ENCODE measurements at places on chromosomes 4 and X. TPM values are rescaled to one million over a fixed set of nuclear protein-coding genes. Genes with fewer than 3 reads are reported as not detected.

- no peak for DNase-seq
Measured at GRCh38 chrX:51874123-51874522, 19.3 kb upstream of the MAGED1 start.

GRCh38 chr4:187125062-187125461 is 401.4 kb upstream of the FAT1 start:
- DNase-seq = no peak

GRCh38 chrX:107025545-107025944 is 25.5 kb upstream of the MORC4 start:
- DNase-seq = no peak

- no peak for DNase-seq
Measured at GRCh38 chr4:181523973-181524372, 719.2 kb upstream of the TENM3 start.

The S100G gene
- not detected for total RNA-seq

GRCh38 chrX:40003428-40004245 is 94.1 kb downstream of the BCOR start:
- no peak for DNase-seq

The C4orf50 gene
- total RNA-seq = not detected

DNA sequence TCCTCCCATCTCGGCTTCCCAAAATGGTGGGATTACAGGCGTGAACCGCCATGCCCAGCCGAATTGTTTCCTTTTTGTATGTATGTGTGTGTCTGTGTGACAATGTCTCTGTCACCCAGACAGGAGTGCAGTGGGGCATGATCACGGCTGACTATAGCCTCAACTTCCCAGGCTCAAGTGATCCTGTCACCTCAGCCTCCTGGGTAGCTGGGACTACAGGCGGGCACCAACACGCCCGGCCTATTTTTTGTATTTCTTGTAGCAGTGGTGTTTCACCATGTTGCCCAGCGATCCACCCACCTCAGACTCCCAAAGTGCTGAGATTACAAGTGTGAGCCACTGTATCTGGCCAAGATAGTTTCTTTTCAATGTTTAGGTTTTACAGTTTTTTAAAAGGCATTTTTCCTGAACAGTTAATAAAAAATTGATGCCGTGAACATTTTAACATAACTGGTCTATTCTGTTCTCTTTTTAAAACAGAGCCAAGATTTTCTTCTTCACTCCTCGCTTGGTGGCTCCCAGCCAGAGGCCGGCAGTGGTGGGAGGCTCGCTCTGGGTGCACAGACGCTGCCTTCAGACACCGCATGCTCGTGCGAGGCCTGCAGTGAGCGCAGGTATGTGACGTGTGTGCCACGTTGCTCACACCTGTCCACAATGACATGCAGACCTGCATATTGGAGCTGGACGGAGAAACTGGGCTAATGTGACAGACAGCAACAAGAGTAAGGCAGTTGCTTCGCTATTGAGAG is 88.5 kb downstream of the FAM193A start:
- no peak for DNase-seq

GRCh38 chr4:139934057-139934707 is 219.8 kb downstream of the MAML3 start:
- no peak for DNase-seq

The RGN gene
- total RNA-seq = 6.1 TPM

The ATP11C gene
- 3.9 TPM for total RNA-seq

GRCh38 chr4:16226816-16227461 is 668 bp upstream of the TAPT1 start:
- peak; percentile 87 for DNase-seq

DNA sequence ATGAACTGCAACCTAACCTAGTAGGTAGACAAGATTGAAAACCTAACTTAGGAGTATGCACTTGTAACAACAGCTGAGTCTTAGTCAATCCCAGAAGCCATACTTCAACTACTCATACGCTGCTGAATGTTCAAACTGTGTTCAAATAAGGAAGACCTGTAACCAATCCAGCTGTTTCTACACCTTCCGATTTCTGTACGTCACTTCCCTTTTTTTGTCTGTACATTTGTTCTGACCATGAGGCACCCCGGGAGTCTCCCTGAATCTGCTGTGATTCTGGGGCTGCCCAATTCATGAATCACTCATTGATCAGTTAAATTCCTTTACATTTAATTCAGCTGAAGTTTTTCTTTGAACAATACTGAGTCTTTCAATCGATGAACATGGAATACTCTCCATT is 89.5 kb downstream of the BMP3 start:
- no peak for DNase-seq

GRCh38 chr4:165106518-165106917 is 6.1 kb downstream of the TMEM192 start:
- DNase-seq = no peak

DNA sequence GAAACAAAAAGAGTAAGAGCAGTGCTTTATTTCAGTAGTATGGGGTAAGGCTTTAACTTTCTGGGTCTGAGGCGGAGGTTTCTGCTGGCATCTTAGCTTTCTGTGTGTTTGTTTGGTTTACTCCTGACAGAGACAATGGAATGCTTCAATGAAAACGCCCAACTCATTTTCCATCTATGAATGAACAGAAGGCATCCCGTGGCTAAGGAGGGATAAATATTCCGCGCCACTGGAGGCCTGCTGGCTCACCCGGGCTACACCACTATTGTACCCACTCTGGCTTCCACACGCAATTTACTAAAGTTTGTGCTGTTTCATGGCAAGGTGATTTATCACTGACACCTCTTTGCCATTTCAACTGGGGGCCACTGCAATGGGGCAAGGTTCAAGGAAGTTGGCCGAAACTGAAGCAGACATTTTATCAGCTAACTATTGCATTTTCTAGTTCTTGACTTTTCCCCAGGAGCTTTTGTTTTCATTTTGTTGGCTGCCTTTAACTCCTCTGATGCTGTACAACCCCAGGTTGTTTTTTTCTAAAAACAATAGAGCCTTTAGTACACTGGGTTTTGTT is 32.8 kb upstream of the PPARGC1A start:
- DNase-seq = no peak

DNA sequence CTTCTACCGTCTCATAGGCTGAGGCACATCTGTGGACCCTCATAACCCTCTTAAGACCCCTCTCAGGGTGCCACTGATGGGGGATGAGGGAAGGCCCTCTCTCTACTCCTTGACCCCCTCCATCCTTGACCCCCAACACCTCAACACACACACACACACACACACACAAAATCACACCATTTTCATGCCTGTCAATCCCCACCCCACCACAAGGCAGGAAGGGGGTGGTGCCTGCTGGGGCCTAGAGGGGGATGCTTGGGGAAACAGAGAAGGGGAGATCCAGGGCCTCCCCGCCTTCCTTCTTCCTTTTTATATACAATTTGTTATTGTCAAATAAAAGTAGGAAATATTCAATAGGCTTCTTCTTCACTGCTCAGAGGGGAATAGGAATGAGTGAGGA is 1.2 kb upstream of the EBP start:
- no peak for DNase-seq

DNA sequence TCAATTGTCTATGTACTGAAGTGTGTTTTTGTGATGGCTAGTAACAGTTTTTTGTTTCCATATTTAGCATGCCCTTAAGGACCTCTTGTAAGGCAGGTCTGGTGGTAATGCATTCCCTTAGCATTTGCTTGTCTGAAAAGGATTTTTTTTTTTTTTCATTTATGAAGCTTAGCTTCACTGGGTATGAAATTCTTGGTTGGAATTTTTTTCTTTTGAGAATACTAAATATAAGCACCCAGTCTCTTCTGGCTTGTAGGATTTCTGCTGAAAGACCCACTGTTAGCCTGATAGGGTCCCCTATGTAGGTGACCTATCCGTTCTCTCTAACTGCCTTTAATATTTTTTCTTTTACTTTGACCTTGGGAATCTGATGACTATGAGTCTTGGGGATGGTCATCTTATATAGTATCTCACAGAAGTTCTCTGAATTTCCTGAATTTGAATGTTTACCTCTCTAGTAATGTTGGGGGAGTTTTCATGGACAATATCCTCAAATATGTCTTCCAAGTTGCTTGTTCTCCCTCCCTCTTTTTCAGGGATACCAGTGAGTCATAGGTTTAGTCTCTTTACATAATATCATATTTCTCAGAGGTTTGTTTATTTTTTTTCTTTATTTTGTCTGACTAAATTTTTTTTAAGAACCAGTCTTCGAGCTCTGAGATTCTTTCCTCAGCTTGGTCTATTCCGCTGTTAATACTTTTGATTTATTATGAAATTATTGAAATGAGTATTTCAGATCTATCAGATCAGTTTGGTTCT is 157.1 kb upstream of the PGRMC2 start:
- no peak for DNase-seq

The ATP7A gene
- 5.1 TPM for total RNA-seq

The LEF1 gene
- 0.34 TPM for total RNA-seq

The MED12 gene
- total RNA-seq = 24.8 TPM

All from psoas muscle (tissue), 8 donors.